ENCODE measurements at places on chromosomes 7 and 10.

DNA sequence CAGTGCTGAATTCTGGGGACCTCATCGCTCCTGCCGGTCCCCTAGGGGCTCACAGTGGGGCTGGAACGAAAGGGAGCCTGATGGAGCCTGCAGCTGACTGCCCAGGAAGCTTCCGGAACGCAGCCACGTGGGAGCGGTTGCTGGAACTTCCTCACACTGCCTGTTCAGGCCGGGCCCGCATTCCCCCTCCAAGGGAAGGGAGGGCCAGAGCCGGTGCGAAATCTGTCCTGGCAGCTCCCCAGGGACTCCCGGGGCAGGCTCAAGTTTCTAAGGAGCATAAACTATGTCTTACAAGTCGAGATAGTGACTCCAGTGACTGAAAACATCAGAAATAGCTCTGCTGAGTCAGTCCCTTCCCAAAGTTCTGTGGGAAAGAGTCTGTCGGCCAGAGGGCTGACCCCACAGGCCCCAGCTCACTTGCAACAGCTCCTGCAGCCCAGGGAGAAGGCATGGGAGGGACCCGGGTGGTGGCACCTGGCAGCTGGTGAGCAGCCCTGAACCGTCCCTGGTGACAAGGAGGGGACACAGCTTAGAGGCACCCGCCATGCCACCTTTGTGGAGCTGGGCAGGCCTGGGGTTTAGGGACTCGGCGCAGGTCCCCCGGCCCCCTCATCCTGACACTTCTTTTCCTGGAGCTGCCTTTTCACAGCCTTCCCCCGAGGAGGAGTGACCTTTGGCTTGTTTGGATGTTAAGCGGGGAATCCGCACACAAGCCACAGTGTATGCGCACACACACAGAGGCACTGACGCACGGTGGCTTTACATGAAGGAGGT, 47.6 kb downstream of the PDGFA start:
- DNase-seq = no peak

DNA sequence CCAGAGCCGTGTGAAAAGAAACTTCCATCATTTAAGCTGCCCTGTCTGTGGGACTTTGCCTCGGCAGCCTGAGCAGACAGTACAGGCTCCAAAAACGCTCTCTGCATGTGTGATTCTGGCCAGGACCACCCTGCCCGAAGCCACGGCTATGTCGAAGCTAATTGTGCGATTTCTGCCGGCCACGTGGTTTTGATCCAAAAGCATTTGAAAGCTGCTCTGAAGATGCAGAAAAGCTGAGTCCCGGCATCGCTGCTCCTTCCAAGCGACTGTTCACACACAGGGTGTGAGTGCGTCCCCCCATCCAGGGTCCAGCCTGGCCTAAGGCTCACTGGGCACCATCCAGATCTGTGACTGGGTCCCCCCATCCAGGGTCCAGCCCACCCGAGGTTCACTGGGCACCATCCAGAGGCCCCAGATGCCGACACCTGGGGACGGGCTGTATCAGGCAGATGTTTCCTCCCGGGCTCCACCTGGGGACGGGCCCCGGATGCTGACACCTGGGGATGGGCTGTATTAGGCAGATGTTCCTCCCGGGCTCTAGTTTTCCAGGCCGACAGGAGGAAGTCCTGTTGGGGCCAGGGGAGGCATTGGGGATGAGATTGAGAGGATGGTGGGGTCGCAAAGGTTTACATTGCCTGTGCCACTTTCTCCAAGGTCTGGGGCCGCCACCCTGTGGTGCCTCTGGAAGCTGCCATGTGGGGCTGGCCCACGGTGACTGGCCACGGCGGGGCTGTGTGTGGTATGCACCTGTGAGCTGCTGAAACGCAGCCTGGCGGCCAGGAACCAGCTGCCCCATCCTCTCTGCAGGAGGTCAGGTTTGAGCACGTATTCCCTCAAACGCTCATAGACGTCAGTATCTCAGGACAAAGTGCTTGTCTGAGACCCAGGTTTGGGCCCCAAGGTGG, 527.4 kb downstream of the DNAJB6 start:
- DNase-seq = no peak

GRCh38 chr7:121575194-121575765, 179.2 kb upstream of the FAM3C start:
- no peak for DNase-seq

- DNase-seq = no peak
These were observed 81.3 kb downstream of the FOXL3 start for GRCh38 chr7:371119-371778.

GRCh38 chr7:122291189-122291588, 13.4 kb downstream of the FEZF1 start:
- DNase-seq = no peak

- DNase-seq = no peak
These were observed 30.4 kb downstream of the MKRN1 start for GRCh38 chr7:140448781-140449480.

DNA sequence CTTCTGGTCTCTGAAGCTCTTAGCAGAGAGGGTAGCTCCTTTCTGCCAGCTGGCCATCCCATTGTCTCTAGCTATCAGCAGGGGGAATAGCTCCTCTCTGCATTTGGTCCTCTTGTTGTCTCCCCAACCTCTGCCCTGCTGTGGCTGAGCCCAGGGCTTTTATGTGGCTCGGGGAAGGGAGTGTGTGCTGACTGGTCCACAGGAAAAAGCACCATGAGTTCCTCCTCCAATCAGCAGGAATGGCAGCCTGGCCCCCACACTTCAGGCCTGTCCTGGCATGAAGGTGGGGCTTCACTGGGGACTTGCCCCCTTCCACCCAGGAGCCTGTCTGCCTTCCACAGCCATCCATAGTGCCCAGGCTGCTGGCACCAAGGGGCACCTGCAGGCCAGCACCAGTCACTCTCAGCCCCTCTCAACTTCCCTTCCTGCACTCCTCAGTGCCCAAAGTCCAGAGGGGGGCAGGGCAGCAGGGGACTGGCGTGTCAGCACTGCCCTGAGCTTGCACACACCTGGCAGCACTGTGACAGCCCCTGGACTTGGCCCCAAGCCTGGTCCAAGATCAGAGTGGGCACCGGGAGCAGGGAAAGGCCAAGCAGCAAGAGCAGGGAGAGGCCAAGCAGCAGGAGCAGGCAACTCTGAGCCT, 36.2 kb downstream of the NOLC1 start:
- no peak for DNase-seq

DNA sequence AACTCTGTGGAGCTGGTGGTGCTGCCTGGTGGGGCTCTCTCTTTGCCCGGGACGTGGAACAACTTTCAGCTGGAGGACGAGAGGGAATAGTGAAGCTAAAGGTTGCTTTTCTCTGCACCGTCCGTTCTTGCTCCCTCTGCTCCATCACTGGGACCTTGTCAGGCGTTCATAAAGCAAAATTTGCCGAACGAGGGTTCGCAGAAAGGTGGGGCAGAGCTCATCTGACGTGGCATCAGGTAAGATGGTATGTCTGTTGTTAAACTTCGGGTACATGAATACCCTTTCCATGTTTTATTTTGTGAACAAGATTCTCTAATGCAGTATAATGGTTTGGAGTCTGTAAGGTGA, 416 bp downstream of the BBS9 start:
- DNase-seq = no peak

GRCh38 chr10:6279540-6280267, 77.0 kb downstream of the PFKFB3 start:
- DNase-seq = no peak

DNA sequence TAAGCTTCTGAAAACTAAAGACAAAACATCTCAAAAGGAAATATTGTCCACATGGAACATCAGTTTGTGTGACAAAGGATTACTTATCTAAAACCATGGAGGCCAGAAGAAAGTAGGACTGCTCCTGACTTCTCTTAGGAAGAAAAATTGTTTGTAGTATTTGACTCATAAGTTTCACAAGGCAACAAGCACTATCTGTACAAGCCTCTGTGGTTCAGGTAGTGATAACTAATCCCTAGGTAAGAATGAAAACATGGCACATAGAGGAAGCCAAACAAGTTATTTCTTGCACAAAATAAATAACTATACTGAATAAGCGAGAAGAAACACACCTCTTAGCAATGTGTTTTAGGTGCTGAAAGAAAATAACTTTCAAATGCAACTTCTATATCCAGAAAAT, 30.3 kb downstream of the TFPI2 start:
- DNase-seq = no peak

- no peak for DNase-seq
These were observed 16.5 kb downstream of the CNOT4 start for GRCh38 chr7:135493362-135493761.

GRCh38 chr10:92411406-92411805, 120.4 kb downstream of the MARCHF5 start:
- DNase-seq = no peak

DNA sequence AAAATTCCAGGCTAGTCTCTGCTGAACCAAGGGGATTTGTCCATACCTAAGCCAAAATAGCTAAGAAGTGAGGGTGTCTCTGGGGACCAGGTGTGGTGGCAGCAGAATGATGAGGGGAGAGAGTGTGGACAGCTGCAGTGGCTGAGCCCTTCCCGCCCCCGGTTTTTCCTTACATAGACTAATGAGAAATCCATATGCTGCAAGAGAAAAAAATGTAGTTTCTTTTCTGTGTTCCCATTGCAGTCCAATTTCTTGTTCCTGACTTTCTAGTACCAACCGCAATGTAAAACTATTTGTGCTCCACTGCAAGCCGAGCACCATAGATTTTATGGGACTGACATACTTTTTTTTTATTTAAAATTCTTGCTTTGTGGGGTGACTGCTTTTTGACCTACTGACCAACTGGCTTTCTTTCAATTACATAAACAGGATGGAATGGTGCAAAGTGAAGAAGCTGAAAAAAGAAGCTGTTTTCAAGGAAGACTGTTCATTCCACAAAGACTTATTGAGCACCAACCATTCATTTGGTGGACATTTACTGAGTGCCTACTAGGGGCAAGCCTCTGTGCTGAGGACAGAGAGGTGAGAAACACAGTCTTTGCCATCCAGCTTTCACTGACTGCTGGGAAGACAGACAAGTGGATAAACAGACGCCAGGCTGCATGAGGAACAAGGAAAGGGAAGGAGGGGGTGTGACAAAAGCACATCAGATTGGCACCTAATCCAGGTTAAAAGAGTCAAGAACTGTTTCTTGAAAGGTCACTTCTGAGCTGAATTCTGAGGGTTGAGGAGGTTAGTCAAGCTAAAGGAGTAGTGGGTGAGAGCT, 9.8 kb downstream of the CEP41 start:
- no peak for DNase-seq

GRCh38 chr7:140640060-140640637, 464 bp downstream of the DENND2A start:
- no peak for DNase-seq

- no peak for DNase-seq
These were observed 5.8 kb upstream of the PYROXD2 start for GRCh38 chr10:98420786-98421185.

DNA sequence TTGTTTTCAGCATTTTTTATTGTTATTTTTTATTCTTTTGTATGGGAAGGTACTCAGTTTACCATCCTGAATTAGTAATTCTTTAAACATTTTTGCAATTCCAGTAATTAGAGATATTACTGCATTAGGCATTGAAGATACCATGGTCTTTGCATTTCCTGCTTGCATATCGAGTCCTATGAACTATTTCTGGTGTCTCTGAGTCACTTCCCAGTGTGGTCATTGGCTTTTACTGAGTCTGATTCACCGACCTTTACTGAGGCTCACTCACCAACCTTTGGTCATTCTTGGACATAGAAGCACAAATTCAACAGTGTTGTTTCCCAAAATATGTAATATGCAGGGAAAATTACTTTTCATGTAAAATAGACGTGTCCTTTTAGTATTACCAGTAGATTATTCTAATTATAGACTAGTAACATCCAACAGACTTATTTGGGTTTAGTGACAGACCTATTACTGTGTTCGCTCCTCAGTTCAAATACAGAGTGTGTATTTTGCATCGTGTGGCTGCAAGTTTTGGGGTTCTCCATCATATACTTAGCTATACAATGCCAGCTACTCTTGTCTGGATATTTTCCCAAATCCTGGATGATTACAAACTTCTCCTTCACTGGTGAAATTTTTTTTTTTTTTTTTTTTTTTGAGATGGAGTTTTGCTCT, 180.7 kb upstream of the PRSS1 start:
- DNase-seq = no peak

DNA sequence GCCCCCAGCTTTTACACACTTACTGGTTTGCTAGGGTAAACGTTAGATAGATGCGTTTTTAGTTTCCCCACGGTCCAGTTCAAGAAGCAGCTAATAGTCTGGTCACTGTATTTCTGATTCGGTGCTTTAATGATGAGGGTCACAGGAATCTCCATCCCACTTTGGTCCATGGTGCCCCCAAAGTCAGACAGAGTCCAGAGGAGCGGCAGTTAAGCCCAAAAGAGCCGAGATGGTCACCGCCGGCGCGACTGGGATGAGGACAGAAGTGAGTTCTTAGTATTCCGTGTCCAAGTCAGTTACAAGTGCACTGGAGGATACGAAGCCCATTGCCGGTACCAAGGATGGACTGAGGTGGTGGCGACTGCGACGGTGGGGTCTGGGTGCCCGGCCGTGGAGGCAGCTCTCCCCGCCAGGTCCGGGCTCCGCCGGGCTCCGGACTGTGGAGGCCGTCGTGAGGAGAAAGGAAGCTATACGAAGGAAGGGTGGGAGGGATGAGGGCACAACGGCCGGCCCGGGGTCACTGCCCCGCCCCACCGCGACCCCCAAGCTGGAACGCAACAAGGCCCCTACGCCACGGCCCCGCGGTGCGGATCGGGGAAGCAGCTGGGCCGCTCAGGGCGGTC, 663 bp downstream of the HERPUD2 start:
- DNase-seq = no peak

- DNase-seq = no peak
These were observed 12.9 kb upstream of the ITGB1 start for GRCh38 chr10:32970910-32971309.

GRCh38 chr10:6729071-6729774, 149.1 kb upstream of the PRKCQ start:
- no peak for DNase-seq

DNA sequence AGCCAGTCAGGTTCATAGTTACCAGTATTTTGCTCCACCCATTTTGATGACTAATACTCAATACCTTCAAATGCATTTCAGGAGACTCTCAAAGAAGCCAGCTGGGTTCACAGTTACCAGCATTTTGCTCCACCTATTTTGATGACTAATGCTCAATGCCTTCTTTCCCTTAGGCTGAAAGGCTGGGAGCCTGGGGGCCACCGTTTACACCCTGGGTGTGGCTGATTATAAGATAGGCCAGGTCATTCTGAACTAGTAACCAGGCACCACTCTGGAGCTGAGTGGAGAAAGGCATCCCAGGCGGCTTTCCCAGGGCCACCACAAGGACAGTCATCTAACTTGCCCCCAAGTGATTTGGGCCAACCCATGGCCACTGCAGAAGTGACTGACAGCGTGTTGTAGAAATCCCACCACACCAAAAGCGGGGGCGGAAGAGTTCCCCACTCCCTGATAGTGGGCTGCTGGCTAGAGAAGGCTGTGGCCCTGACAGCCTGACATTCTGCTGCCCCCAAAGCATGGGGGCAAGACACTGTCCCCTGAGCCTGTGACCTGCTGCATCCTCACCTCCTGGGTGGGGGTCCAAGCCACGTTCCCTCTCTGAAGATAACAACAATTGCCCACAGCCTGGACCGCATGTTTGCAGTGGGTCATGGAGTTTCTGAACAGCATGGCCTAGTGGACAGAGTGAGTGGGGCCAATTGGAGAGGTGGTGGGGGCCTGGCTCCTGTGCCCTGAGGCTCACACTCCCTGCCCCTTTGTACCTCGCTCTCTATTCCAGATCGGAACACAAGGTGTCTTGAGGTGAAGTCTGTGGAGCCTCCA, 23.0 kb upstream of the ZNF488 start:
- DNase-seq = no peak
